Cortex of kidney (tissue), 1 donor: ENCODE measurements at places on chromosomes 2 and 18.

DNA sequence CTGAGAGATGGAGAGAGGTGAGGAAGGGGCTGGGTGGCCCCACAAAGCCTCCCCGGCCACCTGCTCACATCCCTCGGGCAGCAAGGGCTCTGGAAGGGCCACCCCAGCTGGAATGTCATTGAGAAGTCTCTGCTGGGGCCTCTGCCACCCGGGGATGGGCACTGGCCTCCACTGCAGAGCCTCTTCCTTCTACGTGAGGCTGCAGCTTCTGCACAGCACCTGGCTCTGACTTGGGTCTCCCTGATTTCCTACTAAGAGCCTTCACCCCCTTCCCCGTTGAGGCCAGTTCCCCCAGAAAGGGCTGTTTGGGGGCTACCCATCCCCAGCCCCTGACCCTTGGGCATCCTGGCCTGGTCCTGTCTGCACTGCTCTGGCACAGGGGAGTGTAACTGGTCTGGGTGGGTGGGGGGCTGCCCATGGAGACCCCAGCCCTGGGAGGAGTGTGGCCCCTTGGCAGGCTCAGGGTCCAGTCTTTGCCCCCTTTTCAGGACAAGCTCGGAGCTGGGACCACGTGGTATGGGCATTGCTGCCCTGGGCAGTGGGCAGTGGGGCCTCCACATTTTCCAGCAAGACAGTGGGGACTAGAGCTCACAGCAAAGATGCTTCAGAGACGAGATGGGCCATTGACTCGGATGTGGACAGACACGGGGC lies 5.6 kb downstream of the PDCD1 start:
- no peak for DNase-seq

DNA sequence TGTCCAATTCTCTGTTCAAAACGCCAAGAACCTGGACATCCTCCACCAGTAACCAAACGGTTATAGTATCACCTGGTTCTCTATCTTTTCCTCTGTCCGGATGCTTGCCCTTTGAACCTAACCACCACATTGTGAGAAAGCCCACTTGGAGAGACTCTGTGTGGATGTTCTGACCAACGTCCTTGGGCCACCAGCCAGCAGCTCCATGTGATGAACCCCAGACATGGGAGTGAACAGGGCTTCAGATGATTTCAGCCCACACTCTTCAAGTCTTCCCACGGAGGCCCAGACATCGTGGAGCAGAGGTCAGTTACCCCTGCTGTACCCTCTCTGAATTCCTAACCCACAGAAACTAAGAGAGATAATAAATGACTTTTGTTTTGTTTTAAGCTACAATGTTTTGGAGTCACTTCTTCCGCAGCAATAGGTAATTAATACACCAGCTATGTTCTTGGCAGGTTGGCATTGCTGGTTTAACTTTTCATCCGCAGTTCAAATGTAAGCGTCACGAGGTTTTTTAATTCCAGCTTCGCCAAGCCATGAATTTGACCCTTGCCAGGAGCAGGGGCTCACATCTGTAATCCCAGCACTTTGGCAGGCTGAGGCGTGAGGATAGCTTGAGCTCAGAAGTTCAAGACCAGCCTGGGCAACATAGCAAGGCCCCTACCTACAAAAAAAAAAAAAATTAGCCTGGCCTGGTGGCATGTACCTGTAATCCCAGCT lies 36.1 kb upstream of the ZNF532 start:
- no peak for DNase-seq

DNA sequence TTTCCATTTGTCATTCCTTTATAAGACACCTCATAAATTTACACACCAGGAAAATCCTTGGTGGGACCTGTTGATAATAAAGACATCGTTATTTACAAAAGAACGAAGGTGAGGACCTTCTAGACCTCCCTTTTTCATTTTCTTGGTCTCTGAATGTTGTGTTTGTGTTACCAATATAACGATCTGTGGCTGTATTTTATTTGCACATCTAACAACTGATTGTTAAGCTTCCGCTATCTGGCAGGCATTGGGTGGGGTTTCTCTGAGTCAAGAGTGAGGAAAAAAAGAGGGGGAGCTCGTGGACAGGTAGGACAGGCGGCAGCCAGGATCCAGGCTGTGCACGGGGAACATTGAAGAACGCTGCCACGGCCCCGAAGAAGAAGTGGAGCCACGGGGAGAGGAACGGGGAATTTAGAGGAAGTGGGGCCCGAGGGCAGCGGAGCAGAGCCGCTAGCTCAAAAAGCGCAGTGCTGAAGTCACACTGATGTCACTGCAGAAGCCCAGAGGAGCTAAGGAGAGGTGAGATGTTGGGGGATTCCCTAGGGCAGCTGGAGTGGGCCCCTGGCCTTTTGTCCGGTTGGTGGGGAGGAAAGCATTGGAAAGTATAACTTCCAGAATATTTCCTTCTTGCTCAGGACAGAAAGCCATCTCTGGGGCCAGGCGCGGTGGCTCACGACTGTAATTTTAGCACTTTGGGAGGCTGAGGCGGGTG lies 20.9 kb upstream of the DNMT3A start:
- DNase-seq = no peak

DNA sequence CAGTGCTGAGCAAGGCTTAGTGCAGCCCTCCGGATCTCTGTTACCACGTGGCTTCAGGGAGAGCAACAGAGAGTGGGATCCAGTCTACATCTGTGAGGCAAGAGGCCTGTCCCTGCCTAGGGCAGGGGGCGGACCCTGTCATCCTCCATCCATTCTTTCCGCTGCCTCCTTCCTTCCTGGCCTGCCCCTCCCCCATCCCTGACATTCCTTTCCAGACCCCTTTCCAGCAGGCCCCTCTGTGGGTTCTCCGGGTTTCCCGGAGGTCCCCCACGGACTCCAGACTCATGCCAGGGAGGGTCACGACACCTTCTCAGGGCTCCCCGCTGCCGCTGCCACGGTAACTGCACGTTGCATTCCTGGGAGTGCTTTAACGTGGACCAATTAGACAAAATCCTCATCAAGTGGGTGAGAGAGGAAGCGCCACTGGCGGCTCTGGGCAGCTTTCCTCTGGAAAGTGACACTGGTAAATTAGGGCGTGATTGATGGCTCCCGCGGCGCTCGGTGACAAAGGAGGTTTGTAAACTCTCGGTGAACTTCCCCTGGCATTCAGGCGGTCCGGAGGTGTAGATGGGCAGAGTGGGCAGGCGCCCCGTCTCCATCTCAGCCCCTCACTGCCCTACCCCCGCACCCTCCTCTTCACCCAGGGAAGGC lies 11.4 kb downstream of the ATOH8 start:
- no peak for DNase-seq

DNA sequence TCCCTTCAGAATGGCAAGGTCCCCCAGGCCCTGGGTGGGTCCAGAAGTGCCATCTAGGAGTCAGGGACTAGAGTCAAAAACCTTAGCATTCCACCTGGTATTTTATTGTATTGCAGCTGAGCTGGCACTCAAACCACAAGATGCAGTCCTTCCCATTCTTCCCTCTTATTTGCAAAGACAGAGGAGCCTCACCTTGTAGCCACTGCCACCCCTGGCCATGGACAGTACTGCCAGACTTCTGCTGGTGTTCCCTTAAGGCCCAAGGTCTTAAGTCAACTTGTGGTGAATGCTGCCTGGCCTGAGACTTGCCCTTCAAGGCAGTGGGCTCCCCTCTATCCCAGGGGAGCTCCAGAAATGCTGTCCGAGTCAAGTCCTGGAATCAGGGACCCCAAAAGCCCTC lies 6.9 kb downstream of the UGT1A10 start:
- DNase-seq = no peak

GRCh38 chr2:210476194-210477128 lies at the start of gene LANCL1:
Gene LANCL1, minus strand, starts transcription at chr2:210476759. Its CDS starts 363 bp downstream, at chr2:210476396.
- peak; percentile 30 for DNase-seq

- DNase-seq = no peak
Measured at GRCh38 chr2:39411181-39411944, 25.7 kb downstream of the MAP4K3 start.

DNA sequence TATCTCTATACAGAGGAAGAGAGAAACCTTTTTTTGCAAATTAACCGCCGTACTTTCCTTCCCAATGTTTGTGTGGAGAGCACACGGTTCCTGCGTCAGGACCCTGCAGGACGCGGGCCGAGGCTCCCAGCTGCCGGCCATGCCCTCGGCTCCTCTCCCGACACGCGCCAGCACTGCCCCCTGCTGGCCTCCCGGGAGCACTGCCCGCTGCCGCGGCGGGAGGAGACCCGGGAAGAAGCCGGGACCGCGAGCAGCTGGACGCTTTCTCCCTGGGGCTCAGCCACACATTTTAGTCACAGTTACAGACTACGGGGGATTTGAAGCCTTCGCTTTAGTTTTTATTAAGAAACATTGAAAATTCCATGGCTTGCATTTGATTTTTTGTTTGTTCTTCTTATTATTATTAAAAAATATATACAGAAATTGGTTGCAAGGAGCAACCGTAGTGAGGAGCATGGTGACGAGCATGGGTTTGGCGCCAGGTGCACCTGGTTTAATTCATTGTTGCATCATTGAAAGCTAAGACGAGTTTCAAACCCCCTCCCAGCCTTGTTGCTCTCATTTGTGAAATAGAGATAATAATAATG lies 401.2 kb downstream of the GALR1 start:
- no peak for DNase-seq

DNA sequence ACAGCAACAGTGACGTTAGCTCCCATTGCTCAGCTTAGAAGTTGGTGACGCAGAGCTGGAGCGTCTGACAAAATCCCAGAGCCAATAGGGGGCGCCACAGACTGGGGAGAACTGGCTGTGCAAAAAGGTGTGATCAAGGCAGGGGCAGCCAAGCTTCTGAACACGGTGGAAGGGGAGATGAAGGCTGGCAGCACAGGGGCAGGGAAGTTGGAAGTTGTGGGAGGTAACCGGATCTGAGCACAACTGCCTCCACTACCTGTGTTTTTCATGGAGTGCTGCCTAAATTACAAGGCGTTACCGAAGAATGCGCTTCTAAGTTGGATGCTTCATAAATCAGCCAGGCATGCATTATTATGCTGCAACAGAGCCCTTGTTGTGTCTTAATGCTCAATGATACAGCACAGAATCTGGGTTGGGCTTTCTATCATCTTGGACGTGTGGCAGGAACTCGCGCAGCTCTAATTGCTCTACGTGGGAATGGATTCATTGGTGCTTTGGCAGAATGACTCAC lies 370.0 kb downstream of the SLC4A3 start:
- DNase-seq = no peak

- no peak for DNase-seq
Measured at GRCh38 chr2:66438891-66439811, 4.2 kb downstream of the MEIS1 start.

DNA sequence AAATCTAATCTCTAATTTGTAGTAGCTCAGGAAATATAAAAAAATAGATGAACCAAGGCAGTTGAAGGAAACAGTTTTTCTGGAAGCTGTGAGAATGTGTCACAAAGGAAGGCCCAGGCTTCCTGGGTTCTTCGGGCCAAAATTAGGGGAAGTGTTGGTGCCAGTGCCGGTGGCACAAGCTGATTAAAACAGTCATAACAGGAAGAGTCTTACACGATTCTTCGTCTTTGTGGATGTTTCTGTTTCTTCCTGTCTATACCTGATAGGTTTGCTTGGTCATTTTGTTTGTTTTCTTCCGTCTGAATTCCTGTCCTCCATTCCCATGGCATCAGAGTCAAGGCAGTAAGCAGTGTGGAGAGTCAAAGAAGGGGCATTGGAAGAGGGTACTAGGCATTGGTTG lies 235.4 kb upstream of the RASGRP3 start:
- no peak for DNase-seq

DNA sequence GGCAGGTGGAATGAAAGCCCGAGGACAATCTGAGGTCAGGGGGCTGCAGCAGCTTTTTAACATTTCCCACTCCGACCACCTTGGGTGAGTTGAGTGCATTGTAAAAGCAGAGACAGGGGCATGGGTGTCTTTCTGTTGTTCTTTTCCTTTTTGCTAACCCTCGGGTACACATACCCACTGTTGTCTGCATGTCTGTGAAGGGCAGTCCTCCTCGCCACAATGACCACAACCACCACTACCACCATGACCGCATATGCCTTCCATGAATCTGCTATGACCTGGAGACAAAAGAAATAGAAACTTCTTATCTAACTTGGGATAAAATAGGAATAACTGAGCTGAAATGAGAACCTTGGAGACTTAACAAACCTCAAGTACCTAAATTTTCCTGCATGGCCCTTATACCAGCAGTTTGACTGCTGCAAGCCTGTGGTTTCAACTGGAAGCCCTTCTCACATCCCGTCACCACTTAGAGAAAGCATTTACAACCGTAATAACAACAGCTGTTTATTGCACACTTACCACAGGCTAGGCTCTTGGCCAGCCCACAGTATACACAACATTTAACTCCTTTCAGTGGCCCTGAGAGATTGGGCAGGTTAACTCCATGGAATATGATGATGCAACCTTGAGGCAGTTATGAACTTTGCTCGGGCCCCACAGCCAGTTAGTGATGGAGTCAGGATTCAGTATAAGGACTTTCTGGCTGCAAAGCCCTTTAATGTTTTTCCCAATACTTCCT lies 80.3 kb downstream of the GYPC start:
- no peak for DNase-seq

DNA sequence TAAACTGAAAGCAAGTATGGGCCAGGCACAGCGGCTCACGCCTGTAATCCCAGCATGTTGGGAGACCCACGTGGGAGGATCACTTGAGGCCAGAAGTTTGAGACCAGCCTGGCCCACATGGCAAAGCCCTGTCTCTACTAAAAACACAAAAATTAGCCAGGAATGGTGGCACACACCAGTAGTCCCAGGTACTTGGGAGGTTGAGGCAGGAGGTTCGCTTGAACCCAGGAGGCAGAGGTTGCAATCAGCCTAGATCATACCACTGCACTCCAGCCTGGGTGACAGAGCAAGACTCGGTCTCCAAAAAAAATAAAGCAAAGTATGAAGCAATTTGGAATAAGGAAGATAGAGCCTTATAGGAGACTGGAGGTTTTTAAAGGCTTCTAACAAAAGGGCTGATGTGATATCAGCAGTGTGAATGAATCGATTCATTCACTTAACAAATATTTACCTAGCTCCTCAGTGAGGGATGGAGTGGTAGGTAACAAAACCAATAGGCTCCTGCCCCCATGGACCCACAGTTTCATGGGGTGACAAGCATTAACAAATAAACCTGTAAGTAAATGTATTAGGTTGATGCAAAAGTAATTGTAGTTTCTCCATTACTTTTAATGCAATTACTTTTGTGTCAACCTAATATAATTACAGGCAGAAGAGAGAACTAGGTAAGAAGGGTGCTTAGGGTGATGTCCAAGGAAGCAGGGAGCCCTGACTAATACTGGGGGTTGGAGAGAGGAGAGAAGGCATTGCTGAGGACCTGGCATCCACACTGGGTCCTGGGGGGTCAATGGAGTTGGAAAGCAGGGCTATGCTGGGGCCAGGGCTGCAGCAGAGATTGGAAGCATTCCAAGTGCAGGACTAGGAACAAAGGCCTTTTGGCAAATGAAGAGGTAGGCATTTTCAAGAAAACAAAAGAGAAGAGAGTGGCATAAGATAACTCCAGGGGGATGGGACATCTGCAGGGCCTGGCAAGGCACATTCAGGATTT lies 195.4 kb upstream of the ARL4C start:
- DNase-seq = no peak
